ENCODE measurements at places on chromosomes 5 and 9.
A peak's percentile ranks its signal among the peaks of the same experiment; 100 is the strongest.

DNA sequence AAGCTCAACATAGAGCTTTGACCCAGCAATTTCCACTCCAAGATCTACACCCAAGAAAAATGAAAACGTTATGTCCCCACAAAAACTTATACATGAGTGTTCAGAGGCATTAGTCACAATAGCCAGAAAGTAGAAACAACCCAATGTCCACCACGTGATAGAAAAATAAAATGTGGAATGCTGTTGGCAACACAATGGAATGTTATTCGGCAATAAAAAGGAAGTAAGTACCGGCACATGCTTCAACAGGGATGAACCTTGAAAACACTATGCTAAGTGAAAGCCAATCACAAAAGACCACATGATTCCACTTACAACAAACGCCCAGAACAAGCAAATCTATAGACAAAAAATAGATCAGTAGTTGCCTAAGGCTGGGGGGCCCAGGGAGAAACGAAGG, 6.0 kb downstream of the UBQLN1 start:
- DNase-seq, result peak; percentile 60

GRCh38 chr9:35726931-35727330, 5.1 kb downstream of the TLN1 start:
- DNase-seq, result no peak

DNA sequence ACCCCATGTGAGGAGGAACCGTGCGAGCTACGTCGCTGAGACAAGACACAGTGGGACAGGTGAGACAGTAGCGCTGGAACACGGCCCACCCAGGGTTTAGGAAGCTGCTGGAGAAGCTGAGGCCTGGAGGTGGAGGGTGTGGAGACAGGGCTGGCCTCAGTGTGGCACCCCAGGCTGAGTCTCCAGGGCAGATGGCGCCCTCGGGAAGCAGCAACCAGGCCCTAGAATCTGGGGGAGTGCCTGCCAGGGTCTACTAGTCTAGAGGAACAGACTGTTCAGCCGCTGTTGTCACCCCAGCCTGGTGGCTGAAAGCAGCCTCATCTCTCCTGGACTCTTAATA, 4.6 kb upstream of the TERT start:
- no peak for DNase-seq

- DNase-seq, result peak; percentile 91
Measured at GRCh38 chr9:116234081-116234480, 80.5 kb downstream of the PAPPA start.

DNA sequence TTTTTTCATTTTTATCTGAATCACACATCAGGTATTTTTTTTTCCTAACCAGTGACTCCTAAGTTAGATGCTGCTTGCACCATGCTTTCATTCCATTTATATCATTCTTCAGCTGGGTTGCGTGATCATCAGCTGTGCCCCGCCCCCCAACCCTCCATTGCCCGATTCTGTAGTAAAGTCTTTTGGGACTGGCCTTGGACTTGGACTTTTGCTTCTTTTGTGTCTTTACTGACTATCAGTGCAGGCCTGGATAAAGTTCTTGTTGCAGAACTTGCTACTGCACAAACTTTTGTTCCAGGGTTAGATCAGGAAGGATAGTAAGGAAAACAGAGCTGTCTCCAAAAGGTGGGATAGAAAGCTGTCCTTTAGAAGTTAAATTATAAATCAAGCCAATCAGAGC, 38.5 kb downstream of the SLC22A5 start:
- no peak for DNase-seq

- DNase-seq, result no peak
Measured at GRCh38 chr9:128169925-128170324, 9.9 kb downstream of the BBLN start.

GRCh38 chr9:16074963-16075362, 522.1 kb downstream of the CCDC171 start:
- peak; percentile 31 for DNase-seq

- no peak for DNase-seq
Measured at GRCh38 chr9:99782962-99783718, 38.5 kb upstream of the NR4A3 start.

GRCh38 chr5:107359033-107359915, 311.5 kb downstream of the EFNA5 start:
- peak; percentile 51 for DNase-seq

DNA sequence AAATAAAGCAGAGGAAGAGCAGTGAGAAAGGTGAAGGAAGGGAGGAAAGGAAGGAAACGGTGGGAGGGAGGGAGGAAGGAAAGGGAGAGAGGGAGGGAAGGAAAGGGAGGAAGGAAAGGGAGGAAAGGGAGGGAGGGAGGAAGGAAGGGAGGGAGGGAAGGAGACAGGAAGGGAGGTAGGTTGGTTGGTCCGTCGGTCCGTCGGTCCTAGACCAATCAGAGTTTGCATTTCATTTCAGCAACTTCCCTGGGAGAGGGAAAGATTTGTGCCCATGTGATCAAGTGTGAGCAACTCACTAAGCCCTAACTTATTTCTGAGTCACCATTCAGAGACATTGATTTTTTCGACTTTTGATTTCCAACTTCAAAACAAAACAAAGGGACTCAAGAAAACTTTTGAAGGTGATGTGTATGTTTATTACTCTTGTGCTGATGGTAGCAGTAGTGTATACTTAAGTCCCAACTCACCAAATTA, 18.8 kb downstream of the NANS start:
- peak; percentile 79 for DNase-seq

GRCh38 chr9:36250079-36250478, 8.2 kb downstream of the GNE start:
- no peak for DNase-seq

- DNase-seq, result peak; percentile 21
Measured at GRCh38 chr9:69535911-69536310, 136.3 kb downstream of the APBA1 start.

DNA sequence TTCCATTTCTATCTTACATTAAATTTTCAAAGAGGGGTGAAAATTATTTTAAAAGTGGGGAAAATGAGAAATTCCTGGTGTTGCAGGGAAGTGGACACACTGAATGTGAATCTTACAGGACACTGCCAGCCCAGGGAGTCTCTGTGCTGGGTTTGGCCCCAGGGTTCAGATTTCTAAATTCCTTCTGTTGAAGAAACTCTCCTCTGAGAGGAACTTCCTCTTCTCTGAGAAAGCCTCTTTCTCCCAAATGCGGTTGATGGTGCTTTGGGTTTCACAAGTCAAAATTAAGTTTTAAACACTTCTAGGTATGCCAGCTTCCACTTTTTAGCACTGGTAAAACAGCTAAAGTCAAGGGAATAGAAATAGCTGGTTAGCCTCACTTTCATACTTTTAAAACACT, 317.9 kb upstream of the ITGA1 start:
- DNase-seq, result no peak

DNA sequence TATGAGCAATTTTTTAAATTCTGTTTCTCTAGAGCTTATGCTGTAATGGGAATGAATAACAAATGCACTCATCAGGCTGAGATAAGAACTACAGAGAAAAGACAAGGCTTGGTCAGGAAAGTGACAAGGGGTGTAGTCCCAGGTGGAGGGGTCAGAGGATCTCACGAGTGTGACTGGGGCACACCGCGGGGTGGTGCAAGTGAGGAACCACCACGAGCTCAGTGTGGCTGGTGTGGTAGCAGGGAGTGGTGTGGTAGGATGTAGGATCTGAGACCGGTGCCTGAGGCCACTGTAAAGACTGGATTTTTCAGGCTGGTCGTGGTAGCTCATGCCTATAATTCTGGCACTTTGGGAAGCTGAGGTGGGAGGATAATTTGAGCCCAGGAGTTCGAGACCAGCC, 9.0 kb downstream of the ANXA6 start:
- no peak for DNase-seq
